ENCODE measurements at places on chromosomes 6 and 20.
A peak's percentile ranks its signal among the peaks of the same experiment; 100 is the strongest.

DNA sequence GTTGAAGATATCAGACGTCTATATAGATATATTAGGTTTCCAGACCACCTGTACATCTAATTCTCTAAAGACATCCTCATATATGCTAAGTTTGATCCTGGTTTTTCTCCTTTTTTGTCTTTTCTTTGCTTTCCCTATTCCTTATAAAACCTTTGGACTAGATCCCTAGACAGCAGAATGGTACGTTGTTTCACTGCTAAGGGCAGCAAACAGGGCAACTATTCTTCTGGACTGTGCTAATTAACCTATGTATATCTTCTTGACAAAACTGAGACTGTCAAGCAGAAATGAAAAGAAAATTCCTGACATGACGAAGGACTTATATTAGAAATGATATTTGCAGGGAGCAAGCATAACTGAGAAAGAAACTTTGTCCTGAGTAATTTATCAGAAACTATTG lies 19.1 kb downstream of the ME1 start:
- DNase-seq: no peak

- no peak for DNase-seq
Measured at GRCh38 chr6:110560239-110561007, 84.0 kb upstream of the SLC22A16 start.

- no peak for DNase-seq
Measured at GRCh38 chr20:11569163-11569562, 348.5 kb upstream of the BTBD3 start.

DNA sequence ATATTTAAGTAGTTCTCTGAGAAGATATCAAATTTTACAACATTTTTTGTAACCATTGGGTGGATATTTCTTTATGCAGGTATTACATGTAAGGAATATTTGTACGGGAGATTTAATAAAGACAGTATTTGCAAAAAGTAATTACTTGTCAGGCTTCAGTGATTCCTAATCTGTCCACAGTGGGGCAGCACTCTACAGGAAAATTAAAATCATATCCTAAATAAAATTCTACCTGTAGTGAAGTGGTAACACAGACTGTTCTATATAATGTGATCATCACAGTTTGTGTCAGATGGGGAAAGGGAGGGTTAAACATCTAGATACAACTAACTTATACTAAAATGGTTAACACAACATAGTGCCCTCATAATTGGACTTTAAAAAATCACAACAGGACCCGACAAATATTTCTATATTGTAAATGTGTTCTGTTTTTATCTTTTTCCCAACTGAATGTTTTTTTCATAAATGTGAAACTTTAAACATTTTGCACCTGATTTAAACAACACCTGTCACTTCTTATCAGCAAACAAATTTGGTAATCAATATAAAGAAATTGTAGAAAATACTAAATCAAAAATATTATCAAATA lies 145.6 kb upstream of the MANEA start:
- DNase-seq: peak; percentile 56

GRCh38 chr6:24903681-24904080 lies 32.1 kb downstream of the RIPOR2 start:
- no peak for DNase-seq

- peak; percentile 27 for DNase-seq
Measured at GRCh38 chr20:17558154-17558940, 11.5 kb upstream of the DSTN start.

DNA sequence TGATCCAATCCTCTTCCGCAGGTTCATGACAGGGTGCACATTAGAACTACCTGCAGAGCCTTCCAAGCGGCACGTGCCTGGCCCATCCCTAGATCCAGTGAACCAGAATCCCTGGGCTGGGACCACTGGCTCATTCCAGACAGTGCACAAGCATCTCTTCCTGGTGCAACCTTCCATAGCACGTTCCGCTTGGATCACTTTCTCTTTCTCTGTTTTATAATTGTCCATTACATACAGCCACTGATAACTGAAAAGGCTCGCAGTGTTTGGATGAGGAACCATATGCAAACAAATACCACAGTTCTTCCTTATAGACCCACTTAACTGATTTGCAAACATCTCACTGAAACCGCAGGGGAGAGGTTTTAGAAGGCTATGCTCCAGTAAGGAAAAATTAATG lies 59.6 kb upstream of the DDR1 start:
- DNase-seq: no peak

DNA sequence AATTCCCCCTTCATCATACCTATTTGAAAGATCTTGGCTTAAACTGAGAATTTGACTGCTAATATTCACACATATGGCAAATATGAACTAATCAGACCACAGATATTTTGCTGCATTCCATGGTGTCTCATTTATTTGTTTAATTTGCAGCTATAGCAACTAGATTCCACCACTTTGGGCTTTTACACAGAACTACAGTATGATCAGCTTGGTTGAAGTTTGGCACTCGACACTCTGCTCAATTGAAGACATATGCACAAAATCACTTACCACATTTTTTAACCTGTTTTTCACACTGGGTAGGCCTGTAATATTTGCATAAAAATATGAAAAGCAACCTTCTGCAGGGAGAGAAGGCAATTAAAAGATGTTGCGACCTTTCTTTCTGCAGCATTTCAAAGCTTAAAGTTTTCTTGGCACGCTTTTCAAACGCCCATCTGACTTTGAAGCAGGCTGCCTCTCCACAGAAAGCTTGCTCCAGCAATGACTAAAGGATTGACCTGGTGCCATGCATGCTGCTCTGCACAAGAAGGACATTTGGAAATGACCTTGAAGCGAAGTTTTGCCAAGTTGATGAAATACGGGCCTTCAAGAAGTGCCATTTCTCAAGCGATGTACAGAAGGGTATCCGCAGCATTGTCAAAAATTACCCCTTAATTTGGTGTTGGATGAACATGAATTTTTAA lies 126.7 kb downstream of the AIG1 start:
- DNase-seq: no peak

DNA sequence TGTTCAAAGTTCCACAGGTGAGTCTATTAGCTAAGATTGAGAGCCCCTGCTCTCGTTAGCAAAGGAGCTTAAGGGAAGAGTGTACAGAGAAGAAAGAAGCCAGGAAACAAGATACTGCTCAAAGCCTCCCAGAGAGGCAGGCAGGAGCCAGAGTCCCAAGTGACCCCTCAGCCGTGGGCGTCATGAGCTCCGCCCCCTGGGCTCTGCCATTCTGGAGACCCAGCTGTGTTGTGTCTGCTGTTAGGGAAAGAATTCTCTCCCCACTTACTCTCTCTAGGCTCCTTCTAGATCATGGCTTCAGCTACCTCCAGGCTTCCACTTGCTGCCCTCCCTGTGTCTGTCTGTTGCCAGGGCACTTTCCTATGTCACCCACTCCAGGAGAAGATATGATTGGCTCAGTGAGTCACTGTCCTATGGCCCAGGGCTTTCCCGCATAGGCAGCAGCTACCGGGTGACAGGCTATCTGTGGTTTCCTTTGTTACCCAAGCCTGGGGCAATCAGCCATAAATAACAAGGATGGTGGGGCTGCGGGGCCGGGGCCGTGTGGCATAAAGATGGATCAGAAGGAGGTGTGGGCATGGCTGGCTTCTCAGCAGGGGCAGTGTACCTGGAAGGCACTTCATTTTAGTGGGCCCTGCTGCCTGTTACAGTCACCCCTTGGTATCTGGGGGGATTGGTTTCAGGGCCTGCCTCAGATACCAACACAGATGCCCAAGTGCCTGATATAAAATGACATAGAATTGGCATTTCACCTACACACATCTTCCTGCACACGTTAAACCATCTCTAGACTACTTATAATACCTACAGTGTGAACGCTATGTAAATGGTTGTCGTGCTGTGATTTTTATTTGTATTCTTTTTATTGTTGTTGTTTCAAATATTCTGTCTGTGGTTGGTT lies 118.9 kb downstream of the ARMC2 start:
- DNase-seq: no peak

GRCh38 chr6:89051676-89052075 lies 28.9 kb upstream of the PNRC1 start:
- no peak for DNase-seq

GRCh38 chr20:56979125-56979524 lies 287.3 kb downstream of the BMP7 start:
- DNase-seq: no peak

DNA sequence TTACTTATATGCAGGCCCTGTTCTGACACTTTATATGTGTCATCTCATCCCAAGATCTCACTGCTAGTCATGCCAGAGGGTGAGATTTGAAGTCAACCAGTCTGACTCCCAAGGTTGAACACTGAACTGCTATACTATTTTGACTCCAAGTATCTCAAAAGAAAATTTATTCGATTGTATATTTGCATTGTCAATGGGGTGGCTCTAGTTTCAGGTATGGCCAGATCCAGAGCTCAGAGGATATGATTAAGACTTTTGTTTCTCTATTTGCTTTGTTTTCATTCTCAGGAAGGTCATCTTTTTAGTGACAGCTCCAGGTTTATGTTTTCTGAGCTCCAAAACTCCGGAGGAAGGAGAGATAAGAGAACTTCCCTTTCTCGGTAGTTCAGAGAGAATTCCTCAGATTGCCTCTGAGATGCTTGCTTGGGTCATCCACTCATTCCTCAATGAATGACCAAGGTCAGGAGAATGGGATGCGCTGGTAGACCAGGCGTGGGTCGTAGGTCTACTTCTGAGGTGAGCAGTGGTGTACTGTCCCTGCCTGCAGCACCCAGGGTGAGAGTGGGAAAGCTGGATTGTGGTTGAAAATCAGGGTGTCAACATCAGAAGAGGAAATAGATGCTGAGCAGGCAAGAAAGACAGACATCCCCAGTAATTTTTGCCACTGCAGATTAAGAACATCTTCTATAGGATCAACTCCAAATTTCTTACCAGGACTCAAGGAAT lies 99.3 kb downstream of the PFDN4 start:
- no peak for DNase-seq

- peak; percentile 67 for DNase-seq
Measured at GRCh38 chr20:9068841-9069663, at the start of gene PLCB4. Gene PLCB4, plus strand, starts transcription at chr20:9069087. Its CDS starts 238,728 bp downstream, at chr20:9307815.

- DNase-seq: no peak
Measured at GRCh38 chr6:113495521-113495920, 361.6 kb upstream of the MARCKS start.

- DNase-seq: no peak
Measured at GRCh38 chr6:47653706-47654105, 44.7 kb upstream of the ADGRF4 start.

DNA sequence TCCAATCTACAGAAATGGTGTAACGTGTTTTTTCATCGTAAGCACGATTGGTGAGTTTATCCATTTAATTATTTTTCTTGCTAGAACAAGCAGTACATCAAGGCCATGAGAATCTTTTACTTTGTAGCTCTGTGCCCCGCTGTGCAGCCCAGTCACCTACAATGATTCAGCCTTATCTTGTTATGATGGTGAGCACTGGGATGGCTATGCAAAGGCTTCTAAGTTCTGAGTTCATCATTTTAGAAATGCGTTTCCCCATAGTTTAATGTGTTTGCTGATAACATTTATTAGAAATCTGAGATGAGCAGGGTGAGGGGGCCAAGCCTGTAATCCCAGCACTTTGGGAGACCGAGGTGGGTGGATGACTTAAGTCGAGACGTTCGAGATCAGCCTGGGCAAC lies 111.8 kb upstream of the QKI start:
- no peak for DNase-seq

DNA sequence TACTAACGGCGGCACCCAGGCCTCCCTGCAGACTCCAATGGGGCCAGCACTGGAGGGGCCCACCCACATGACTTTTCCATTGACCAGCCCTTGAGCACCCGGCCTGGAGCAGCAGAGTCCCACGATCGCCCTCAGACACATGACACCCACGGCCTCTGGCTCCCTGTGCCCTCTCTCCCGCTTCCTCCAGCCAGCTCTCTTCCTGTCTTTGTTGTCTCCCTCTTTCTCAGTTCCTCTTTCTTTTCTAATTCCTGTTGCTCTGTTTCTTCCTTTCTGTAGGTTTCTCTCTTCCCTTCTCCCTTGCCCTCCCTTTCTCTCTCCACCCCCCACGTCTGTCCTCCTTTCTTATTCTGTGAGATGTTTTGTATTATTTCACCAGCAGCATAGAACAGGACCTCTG lies 26.1 kb upstream of the FANCE start:
- DNase-seq: no peak

- DNase-seq: no peak
Measured at GRCh38 chr6:105774247-105774646, 311.9 kb upstream of the PRDM1 start.

DNA sequence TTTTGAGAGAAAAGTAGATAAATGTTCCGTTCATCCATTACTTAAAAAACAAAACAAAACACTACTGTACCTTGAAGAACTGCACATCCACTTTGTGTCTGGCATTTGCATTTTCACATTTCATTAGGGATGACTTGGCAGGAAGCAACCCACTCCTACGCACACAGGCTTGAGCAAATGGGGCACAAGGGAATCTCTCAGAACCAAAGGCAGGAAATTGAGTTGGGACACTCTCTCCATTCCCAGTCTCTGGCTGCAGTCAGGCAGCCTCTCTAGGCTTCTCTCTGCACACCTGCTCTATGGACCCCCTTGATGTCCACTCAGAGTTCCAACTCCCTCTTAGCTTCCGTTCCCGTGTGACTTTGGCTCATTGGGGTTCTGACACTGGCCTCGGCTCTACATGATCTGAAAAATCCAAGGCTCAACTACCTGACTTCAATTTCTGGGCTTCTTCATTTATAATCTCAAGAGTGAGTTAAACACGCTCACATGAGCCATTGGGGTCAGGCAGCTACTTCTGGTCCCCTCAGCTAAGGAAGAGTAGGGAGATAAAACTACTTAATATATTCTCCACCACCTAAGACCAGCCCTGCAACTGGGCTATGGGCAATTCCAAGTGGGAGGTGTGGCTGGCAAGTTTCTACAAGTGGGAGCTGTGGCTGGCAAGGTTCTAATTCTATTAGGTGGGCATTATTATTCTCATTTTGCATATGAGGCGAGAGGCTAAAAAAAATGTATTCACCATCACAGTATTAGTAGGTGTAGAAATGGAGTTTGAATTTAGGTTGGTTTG lies 251.9 kb downstream of the SOD2 start:
- no peak for DNase-seq

DNA sequence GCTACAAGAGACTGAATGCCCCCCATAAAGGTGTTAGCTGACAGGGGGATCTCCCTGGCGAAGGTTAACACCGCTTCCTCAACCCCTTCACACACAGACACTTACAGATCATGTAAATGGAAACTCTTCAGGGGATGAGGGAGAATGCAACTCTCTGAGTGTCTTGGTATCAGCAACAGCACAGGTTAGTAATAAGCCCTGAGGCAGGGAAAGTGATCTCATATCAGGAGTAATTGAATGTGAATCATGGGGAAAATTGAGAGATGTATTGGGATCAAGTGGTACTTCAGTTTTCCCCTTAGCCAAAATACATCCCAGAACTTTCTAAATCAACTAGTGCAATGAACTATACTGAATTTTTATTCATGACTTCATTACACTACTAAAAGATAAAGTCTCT lies 23.8 kb downstream of the OR2J3 start:
- no peak for DNase-seq

Measured in NCI-H774 (cell line).